ENCODE measurements at places on chromosomes 13 and 19.

- no peak for DNase-seq
These were observed 3.0 kb upstream of the CCNP start for GRCh38 chr19:40229484-40229883.

- no peak for DNase-seq
These were observed 56.9 kb upstream of the GTF2F2 start for GRCh38 chr13:45063261-45063860.

DNA sequence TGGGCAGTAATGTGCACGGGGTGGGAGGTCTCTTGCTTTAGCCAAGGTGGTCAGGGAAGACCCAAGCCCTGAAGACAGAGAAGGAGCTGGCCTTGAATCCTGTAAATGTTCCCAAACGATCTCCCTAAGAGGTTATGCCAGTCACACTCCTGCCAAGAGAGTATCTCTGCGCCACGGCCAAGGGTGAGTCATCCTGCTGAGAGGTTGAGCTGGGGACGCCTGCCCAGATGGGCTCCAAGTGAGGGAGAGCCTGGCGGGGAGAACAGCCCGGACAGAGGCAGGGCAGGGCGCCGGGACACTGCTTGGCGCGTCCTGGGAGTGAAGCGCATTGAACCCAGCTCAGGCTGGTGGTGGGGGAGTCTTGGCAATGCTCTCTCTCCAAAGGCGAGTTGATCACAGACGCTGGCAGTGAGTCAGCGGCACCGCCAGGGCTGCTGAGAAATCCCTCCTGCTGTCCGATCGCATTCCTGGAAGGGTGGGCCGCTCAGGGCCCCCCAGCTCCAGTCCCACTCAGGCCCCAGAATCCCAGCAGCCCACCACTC, 16.4 kb downstream of the SULT2B1 start:
- peak; percentile 58 for DNase-seq

DNA sequence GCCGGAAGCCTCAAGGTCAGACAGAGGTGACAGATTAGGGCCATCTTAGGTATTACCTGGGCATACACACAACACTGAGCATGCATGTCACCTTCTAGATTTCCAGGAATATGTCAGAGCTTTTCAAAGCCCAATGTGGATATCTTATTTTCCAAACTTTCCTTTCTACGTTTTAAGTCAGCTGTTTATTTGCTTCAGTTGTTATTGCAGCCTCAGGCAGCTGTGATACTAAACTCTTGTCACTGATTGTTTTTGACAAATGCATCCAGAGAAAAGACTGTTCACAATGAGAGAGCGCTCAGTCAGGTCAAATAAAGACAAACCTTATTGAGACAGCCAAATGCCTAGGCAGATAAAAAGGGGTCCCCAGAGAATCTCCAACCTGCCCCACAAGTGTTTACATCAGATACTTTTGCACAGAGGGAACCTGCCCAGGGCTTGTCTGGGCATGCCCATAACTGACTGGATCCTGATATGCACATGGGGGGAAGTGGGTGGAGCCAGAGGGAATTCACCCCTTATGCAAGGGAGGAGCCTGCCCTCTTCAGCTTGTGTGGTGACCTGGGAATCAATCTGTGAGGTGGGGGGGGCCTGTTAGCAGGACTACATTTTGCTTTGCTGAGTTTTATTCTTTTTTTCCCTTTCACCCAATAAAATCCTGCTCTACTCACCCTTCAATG, 28.5 kb downstream of the MED4 start:
- peak; percentile 77 for DNase-seq

GRCh38 chr19:34218818-34219164, 35.6 kb upstream of the GARRE1 start:
- no peak for DNase-seq

DNA sequence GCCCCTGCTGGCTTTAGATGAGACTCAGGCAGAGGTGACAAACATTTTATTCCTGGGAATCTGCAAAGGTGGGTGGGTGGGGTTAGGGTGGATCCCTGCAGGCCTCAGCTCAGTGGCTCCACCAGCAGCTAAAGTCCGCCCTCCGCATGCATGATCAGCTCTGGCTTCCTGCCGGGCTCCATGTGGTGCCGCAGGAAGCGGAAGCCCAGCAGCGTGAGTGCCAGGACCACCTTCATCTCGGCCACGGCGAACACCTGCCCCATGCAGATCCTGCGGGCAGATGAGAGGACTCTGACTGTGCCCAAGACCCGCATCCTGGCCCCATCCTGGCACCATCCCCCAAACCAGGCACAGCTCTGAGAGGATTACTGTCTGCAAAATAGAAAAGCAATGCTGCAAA, 26.3 kb downstream of the CYP4F2 start:
- DNase-seq: peak; percentile 86

GRCh38 chr13:46953331-46953730, 56.5 kb upstream of the HTR2A start:
- DNase-seq: peak; percentile 58
